Mesenteric fat pad (tissue), 1 donor: ENCODE measurements at places on chromosomes 11 and 22. TPM values are rescaled to one million over a fixed set of nuclear protein-coding genes. Genes with fewer than 3 reads are reported as not detected.

DNA sequence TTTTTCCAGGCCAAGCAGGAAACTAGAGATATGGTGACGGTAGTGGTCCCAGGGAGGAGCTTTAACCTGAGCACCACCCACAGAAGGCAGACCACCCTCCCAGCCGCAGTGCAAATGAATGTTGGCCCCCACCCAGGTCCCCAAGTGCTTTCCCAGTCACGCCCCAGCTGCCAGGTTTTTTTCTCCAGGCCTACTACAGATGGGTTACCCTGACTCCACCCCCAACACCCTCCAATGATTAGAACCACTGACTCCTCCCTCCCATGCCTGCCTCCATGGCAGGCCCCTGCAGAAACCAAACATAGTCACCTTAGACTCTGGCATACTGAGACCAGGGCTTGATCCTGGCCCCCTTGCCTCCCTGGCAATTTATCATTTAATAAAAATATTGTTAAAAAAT, 58.7 kb upstream of the CHST1 start:
- DNase-seq, result no peak

The LRRC10B gene
- total RNA-seq, result 1.2 TPM

The TIMM8B gene
- 57.2 TPM for total RNA-seq

The CDC42EP2 gene
- total RNA-seq, result 88.4 TPM
